ENCODE measurements at places on chromosomes 3 and 15. TPM values are rescaled to one million over a fixed set of nuclear protein-coding genes. Genes with fewer than 3 reads are reported as not detected.

DNA sequence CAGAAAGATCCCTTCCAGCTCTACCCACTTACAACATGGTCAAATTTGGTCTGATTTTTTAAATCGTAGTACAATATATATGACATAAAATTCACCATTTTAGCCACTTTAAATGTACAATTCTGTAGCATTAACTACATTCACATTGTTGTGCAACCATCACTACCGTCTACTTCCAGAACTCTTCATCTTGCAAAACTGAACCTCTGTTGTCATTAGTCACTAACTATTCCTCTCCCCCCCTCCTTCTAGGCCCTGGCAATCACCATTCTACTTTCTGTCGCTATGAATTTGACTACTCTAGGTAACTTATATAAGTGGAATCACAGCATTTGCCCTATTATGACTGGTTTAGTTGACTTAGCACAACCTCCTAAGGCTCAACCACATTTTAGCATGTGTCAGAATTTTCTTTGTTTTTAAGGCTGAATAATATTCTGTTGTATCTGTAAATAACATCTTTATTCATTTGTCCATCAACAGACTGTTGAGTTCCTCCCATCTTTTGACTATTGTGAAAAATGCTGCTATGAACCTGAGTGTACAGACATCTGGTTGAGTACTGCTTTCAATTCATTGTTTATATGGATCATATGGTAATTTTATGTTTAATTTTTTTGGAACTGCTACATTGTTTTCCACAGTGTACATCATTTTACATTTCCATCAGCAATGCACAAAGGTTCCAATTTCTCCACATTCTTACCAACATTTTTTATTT lies 35.5 kb upstream of the CCR2 start:
- H3K4me3 ChIP-seq: no peak overlapping the region
- no peaks in the 10 kb centered on the region for H3K27me3 ChIP-seq
- no peaks in the 10 kb centered on the region for H3K36me3 ChIP-seq
- H3K4me1 ChIP-seq: no peaks in the 10 kb centered on the region
- no peak for DNase-seq
- no peak overlapping the region for H3K27ac ChIP-seq

DNA sequence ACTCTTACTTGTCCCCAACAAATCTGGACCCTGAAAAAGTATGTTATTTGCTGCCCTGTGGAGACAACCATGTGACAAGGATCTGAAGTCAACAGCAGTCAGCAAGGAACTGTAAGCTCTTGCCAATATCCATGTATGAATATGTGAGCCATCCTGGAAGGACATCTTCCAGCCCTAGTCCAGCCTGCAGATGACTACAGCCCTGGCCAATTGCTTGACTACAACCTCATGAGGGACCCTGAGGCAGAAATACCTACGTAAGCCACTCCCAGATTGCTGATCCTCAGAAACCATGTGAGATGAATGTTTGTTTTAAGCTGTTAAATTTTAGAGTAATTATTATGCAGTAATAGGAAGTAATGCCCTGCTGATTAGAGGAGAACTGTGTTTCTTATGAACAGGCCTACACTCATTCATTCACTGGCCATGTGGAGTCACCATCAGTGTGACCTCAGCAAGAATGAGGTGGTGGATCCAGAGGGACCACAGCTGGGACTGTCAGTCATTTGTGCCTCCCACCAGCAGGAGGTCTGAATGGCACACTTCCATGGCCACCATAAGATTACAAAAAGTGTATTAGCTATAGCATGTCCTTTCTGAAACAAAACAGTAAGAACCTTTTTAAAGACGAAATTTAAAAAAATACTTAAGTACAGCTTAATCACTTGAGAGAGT lies 92.6 kb downstream of the TFDP2 start:
- no peak overlapping the region for H3K4me3 ChIP-seq
- no peak for DNase-seq
- H3K27me3 ChIP-seq: no peaks in the 10 kb centered on the region
- no peaks in the 10 kb centered on the region for H3K4me1 ChIP-seq
- H3K36me3 ChIP-seq: no peaks in the 10 kb centered on the region

DNA sequence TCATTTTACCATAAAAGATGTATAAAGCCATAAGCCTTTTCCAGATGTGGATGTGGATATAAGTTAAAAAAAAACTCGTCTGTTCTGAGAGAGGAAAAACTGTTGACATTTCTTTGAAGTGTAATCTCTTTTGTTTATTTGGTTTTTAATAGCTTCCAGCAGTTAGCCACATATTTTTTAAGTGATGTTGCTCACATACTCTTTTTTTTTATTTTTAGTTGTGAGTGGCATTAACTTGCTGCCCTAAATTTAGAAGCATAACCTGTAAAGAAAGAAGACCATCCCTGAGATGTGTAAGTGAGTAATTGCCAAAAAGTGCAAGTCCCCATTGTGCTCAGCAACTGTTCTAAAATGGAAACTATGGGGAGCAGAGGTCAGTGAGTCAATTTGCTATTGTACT lies 415.9 kb upstream of the MDFIC2 start:
- no peak overlapping the region for H3K27ac ChIP-seq
- H3K4me1 ChIP-seq: no peaks in the 10 kb centered on the region
- H3K4me3 ChIP-seq: no peak overlapping the region
- DNase-seq: no peak
- no peaks in the 10 kb centered on the region for H3K36me3 ChIP-seq
- H3K27me3 ChIP-seq: no peaks in the 10 kb centered on the region

- DNase-seq: no peak
- no peaks in the 10 kb centered on the region for H3K27me3 ChIP-seq
- H3K36me3 ChIP-seq: no peaks in the 10 kb centered on the region
These were observed 13.7 kb downstream of the ANXA2 start for GRCh38 chr15:60384053-60384452.

DNA sequence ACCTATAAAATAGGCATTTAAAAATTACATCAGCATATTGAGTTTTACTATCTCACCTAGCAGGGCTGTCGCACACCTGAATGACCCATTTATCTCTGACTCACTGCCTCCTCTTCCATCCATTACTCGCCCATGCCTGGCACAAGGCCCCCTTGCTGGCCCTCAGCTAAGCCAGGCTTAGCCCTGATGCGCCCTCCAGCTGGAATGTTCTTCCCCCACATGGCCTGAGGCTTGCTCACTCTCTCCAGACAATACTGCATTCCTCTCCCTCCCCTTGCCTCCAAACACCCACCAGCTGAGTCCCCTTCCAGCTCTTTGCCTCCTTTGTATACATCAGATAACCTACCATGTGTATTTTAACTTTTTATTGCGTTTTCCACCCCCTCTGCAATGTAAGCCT lies 7.2 kb downstream of the SH3BP5 start:
- peaks cover 91% of the 10 kb centered on the region for H3K4me1 ChIP-seq
- DNase-seq: no peak
- no peaks in the 10 kb centered on the region for H3K36me3 ChIP-seq
- H3K27ac ChIP-seq: peak overlapping the region; percentile 95
- no peak overlapping the region for H3K4me3 ChIP-seq

CCDC71 gene
- 30.4 TPM for total RNA-seq
